Right forelimb (tissue), 1 donor: ENCODE measurements at places on chromosomes 16 and 17.

- DNase-seq: no peak
Observed at GRCh38 chr17:82244413-82245133, 15.7 kb downstream of the SLC16A3 start.

DNA sequence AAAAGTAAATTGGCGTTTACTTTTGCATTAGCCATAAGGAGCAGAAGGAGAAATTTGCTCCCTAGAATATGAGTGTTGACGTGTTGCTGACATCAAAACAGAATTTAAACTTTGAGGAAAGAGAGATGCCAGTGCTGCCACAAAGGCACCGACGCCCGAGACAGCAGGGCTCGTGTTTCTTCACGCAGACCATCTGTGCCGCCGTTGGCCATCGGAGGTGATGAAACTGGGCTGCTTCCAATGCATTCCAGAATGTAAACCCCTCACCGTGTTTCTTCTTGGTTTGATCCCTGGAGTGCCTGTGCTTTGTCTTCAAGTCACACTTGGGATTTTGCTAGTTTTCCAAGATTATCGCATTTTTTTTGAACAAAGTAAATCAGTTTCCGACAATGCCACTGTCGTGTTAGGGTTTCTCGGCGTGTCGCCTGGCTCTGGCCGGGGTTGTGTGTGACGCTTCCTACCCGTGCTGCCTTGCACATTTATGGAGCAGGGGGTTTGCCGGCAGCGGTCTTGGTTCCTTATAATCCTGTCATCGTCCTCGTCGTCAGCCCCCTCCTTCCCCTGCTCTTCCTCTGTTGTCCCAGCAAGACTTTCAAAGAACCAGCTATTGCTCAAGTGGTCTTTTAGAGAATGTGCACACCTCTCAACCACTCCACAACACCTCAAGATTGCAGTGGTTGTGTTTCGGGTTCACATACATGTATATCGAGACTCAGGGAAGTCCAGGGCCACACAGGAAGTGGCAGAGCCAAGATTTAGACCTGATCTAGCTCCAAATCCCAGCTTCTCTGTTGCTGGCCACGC is 103.9 kb downstream of the METRNL start:
- no peak for DNase-seq

- no peak for DNase-seq
Observed at GRCh38 chr16:8481810-8482209, 108.5 kb downstream of the TMEM114 start.

DNA sequence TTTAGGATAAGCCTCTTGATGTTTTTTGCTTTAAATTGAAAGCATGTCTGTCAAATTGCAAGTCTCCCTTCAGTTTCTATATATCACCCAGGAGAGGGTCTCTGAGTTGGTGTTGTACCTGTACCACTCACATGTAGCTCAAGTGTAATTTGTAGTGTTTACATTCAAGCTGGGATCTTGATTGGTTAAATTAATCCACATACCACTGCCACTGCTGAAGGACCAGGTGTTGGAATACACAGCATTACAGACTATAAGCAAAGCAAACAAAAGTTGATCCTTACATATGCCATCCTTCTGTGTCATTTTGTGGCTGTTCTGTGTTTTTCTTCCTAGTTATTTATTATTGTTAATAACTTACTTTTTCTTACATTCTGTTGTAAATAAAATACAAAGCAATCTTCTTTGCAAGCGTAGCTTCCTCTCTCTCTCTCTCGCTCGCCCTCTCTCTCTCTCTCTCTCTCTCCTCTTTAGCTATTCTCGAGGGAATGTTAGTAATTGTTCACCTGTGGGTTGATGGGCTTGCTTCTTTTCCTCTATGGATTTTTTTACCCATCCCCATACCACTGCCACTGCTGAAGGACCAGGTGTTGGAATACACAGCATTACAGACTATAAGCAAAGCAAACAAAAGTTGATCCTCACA is 20.8 kb upstream of the NOL11 start:
- DNase-seq: no peak

DNA sequence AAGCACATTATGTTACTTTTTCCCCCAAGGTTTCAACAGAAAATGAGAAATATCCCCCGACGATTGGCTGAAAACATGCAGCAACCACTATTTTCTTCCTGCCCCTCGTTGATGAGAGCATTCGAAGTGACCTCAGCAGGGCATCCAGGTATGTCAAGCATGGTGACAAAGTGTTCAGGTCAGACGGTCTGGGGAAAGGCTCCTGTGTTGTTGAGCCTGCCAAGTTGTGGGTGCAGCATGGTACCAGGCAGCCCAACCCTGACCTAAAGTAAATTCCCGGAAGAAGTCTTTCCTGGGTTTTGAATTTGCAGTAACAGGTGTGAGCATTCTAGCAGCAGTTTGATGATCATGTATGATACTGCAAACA is 51.7 kb upstream of the SEC14L1 start:
- DNase-seq: no peak

DNA sequence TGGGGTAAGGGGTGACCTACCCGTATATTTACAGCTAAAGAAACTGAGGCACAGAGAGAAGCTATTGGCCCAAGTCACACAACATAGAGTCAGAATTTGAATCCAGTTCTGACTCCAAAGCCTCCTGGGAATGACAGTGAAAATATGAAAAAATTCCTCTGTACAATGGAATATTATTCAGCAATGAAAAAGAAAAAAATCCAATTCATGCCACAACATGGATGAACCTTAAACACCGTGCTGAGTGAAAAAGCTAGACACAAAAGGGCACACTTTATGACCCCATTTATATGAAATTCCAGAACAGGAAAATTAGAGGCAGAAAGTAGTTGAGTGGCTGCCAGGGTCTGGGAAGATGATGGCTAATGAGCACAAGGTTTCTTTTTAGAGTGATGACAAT is 75.4 kb downstream of the LITAF start:
- DNase-seq: no peak

DNA sequence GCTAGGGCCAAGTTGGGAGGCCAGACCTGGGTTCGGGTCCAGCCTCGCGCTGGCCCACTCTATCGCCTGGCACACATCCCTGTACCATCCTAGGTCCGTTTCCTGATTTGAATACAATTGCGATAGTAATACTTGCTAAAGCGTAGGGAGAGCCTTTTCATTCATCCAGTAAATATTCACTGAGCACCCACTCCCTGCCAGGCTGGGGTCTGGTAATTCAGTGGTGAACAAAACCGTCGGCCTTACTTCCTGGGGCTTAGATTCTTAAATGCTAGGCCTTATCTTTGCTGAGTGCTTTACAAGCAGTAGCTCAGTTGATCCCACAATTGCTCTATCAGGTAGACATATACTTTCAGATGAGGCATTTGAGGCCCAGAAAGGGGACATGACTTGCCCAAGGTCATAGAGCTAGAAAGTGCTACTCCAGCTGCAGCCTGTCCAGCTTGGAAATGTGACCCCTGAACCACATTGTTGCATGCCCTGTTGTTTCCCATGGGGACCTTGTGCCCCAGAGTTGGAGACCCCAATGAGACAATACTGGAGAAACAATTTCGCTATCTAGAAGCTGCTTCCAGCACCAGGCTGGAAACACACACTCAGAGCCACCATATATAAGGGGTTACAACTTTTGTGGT is 691 bp downstream of the USB1 start:
- no peak for DNase-seq

DNA sequence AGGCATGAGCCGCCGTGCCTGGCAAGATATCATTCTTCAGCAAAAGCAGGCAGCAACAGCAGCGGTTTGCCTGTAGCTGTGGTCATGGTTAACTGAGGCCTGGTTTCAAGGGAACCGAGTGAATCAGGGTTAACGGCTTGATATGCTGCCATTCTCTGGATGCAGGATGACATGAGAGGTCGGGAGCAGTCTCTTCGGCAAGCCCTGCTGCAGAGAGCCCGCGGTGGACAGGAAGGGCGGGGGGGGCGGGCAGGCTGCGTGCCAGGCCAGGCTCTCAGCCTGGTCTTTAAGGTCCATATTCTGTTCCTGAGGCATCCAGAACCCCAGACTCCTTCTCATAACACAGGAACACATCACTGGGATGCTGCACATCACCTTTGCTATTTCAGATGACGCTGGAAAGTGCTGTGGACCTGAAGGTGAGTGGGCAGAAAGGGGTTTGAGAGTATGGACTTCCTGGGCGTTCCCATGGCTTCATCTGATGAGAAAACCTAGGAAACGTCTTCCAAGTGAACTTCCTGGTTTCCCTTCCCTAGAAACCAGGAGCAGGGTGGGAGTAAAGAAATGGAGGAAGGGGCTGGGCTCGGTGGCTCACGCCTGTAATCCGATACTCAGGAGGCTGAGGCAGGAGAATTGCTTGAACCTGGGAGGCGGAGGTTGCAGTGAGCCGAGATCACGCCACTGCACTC is 165.6 kb upstream of the RPH3AL start:
- DNase-seq: no peak

- no peak for DNase-seq
Observed at GRCh38 chr16:66429290-66429962, 2.3 kb downstream of the BEAN1 start.

DNA sequence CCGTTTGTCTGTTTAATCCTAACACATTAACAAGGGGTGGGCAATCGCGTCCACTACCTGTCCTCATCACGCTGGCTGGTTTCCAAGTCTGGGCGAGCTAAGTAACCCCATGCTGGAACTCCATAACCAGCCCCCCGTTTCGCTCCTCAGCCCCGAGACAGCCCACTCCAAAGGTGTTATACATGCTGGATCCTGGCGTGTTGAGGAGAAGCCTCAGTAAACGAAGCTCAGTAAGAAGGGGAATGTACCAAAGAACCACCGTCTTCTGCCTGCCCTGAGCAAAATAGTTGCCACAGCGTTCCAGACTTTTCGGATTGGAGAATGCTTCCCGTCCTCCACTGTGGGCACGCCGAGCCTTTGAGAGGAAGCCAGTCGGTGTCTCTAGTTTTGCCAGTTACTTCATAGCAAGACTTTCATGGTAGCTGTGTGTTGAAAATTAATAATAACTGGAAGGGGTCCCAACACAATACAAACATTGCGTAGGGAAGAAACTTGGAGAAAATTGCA is 16.1 kb upstream of the C17orf78 start:
- DNase-seq: no peak

DNA sequence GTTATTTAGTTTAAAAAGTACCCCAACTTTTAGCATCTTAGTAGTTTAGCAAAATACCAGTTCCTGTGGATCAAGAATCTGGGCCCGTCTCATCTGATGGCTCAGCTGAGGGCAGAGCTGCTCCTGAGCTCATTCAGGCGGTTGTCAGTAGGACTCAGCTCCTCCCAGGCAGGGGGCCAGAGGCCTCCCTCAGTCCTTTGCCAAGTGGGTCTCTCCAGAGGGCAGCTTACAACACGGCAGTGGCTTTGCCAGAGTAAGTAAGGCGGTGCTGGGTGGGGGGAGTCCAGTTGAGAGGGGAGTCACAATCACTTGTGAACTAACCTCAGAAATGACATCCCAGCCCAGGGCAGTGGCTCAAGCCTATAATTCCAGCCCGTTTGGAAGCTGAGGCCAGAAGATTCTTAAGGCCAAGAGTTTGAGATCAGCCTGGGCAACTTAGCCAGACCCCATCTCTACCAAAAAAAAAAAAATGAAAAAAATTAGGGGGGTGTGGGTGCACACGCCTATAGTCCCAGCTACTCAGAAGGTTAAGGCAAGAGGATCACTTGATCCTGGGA is 81.5 kb upstream of the MED9 start:
- no peak for DNase-seq

DNA sequence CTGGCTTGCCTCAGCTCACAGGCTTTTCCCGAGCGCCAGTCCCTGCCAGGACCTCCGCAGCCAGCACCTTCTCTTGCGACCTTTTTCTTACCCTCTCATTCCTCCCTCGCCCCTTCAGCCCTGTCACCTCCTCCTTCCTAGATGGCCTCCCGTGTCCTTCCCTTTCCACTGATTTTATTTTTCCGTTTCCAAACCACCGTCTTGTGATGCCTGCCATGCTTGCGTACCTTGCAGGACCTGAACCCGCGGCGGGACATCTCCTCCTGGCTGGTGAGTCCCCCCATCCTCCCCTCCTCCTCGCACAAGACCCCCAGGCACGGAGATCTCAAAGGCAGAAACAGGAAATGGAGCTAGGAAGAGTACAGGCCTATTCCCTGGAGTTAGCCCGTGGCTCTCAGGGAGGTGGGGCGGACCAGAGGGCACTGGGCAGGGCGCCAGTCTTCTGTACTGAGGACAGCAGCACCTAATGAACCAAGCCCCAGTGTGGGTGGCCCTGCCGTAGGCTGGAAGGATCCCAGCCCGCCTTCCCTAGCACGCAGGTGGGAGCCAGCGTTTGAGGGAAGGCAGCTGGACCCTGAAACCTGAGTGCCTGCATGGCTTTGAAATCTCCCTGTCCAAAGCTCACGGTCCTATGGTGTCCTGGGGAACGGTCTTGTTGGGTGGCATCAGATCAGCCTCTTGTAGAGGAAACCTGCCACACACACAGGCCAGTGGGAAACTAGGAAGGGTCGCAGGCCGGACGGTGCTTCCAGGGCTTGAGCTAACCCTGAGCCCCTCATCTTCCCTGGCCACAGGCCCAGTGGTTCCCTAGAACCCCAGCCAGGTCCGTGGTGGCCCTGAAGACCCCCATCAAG is 612 bp downstream of the CISD3 start:
- DNase-seq: no peak

DNA sequence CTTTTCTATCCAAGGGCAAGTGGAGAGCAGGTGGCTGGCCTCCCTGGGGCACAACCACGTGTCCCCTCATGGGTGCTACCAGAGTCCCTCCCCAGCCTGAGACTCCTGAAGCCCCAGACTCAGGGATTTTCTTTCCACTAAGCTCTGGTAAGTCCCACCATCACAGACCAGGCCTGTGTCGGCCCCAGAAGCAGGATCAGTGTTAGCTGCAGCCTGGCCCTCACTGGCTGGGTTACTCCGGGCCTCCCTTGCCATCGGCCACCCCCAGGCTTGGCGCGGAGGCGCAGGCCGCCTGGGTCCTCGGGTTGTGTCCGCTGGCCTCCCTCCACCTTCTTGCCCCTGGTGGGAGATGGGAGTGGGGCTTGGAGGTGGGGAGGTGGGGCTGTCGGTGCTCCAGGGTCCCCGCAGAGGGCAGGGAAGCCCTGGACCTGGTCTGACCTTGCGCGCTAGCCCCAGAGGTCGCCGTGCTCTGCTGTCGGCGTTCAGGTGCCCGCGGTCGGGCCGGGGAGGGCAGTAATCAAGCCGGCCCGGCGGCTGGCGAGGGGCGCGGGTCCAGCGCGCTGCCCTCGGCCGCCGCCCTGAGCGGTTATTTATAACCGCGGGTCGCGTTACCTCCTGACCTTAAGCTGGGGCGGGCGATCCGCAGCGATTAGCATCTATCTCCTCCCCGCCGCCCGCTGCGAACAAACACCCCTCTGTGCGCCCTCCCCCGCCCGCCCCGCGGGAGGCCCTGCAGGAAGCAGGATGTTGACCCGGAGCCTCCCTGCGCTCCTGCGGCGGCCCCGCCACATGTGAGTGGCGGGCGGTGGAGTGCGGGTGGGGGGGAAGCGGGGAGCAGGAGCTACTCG is 78.1 kb upstream of the TOB1 start:
- DNase-seq: peak; percentile 75

- DNase-seq: no peak
Observed at GRCh38 chr16:49494891-49495566, 121.4 kb downstream of the C16orf78 start.

GRCh38 chr17:57679906-57680695 is 65.0 kb downstream of the CCDC182 start:
- DNase-seq: no peak

GRCh38 chr16:49396206-49396720 is 22.7 kb downstream of the C16orf78 start:
- DNase-seq: no peak
